ENCODE measurements at places on chromosomes 7 and 10.
A peak's percentile ranks its signal among the peaks of the same experiment; 100 is the strongest.

DNA sequence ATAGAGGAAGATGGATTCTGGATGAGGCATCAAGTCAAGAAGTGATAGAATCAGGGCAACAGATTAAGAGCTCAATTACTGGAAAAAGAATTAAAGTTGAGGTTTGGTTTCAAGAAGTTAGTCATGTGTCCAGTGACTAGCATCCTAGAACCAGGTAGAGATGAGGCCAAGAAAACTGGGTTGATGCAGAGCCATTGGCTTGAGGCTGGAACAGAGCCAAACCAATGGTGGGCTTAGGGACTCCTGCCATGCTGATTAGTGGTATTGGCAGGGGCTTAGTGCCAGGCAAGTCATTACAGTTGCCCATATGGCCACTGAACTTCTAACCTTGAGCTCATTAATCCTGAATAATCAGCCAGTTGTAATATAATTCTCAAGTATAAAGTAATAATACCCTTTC lies 18.5 kb downstream of the ZNF277 start:
- DNase-seq, result no peak

- DNase-seq, result no peak
Observed at GRCh38 chr7:121510302-121510701, 114.2 kb upstream of the FAM3C start.

DNA sequence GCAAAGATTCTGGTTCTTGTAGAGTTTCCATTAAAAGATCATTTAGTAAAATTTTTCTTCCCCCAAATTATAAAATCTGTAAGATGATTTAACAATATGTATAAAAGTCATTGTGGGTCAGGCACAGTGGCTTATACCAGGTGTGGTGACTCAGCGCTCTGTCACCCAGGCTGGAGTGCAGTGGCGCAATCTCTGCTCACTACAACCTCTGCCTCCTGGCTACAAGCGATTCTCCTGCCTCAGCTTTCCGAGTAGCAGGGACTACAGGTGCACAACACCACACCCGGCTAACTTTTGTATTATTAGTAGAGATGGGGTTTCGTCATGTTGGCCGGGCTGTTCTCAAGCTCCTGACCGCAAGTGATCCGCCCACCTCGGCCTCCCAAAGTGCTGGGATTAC lies 68.0 kb downstream of the SEPTIN14 start:
- no peak for DNase-seq

GRCh38 chr7:94444813-94445212 lies 50.1 kb downstream of the COL1A2 start:
- DNase-seq, result no peak

DNA sequence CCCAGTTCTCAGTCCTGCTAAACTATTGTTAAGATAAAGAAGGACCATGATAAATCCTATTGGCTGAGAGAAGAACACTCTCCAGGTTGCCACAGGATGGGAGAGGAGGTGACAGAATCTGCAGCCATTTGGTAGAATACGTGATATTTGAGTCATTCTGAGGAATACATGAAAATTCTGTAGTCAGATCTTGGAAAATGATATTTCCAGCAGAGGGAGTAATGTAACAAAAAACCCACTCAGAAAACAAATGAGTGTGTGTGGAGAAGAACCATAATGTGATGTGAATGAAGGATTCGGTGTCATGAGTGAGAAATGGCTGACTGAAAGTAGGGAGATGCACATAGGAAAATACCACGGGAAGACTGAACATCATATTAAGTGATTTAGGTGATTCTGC lies 128.5 kb upstream of the PFKP start:
- DNase-seq, result no peak

- no peak for DNase-seq
Observed at GRCh38 chr7:1987084-1987535, 245.6 kb downstream of the MAD1L1 start.

GRCh38 chr10:86203162-86203905 lies 163.3 kb downstream of the GRID1 start:
- no peak for DNase-seq

- DNase-seq, result peak; percentile 58
Observed at GRCh38 chr7:12524794-12525386, 45.6 kb upstream of the SCIN start.

GRCh38 chr7:34709771-34710170 lies 51.8 kb downstream of the NPSR1 start:
- DNase-seq, result no peak

- DNase-seq, result no peak
Observed at GRCh38 chr7:5596046-5596895, 172.6 kb upstream of the TNRC18 start.

DNA sequence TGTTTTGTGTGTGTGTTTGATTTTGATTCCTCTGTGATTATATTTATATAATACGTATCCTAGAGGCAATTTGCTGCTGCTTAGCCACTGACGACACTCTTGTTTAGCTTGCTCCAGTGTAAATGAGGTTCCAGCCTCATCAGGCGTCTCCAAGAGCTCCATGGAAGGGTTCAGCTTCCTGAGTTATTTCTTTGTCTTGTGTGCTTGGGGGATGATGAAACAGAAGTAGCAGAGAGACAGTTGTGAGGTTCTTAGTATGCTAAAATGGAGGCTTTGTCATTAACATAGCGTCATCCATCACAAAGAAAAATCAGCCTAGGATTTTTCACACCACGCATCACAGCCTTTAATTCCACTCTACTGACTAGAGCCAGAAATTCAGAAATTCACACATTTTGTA lies 85.1 kb downstream of the KLF6 start:
- no peak for DNase-seq

GRCh38 chr10:97762816-97763215 lies 9.0 kb downstream of the SFRP5 start:
- DNase-seq, result no peak

DNA sequence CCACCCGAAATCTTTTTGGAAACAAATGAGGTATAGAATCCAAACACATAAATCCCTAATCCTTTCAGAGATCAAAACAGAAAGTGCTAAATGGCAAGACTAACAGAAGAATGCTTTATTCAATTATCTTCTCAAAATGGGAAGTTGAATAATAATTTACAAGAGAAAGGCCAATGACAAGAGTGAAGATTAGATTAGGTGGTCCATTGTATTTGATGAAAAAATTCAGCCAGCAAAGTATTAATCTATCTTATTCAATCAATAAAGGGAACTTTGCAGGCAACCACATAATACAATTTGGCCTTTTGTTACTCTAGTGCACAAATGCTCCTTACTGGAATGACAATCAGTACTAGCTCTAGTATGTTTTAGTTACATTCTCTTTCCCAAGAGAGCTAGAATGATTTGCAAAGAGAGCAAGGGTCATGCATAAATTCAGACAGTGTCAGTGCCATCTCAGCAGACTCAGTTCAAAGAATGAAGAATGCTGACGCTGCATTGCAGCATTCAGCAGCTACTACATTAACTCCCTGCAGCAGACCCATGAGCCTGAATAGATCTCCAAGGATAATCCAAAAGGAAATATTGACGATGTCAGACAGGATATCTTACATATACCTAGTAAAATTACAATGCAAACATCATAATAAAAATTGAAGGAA lies 131.8 kb downstream of the ANK3 start:
- no peak for DNase-seq

- no peak for DNase-seq
Observed at GRCh38 chr7:85750454-85750949, 563.6 kb upstream of the SEMA3D start.

GRCh38 chr7:30752979-30753378 lies 1.0 kb downstream of the INMT start:
- DNase-seq, result no peak

- DNase-seq, result no peak
Observed at GRCh38 chr10:87841186-87841585, 22.1 kb downstream of the KLLN start.

DNA sequence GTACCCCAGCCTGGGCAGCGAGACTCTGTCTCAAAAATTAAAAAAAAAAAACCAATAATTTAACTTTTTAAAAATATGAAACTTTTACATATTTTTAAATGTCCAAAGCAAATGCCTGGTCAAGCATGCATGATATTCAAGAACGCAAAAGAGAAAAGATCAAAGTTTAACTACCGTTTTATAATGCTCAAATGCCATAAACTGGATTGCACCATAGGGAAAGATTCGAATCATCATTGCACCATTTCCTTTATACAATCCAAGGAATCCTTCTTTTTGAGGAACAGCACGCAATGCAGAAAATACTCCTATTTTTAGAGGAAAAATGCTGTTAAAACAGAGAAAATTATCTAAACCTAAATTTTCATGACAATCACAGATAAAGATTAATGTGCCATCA lies 20.9 kb downstream of the SLC25A16 start:
- no peak for DNase-seq

GRCh38 chr7:38673795-38674194 lies 42.6 kb upstream of the AMPH start:
- no peak for DNase-seq

GRCh38 chr10:17470246-17470645 lies 15.9 kb upstream of the ST8SIA6 start:
- DNase-seq, result no peak

DNA sequence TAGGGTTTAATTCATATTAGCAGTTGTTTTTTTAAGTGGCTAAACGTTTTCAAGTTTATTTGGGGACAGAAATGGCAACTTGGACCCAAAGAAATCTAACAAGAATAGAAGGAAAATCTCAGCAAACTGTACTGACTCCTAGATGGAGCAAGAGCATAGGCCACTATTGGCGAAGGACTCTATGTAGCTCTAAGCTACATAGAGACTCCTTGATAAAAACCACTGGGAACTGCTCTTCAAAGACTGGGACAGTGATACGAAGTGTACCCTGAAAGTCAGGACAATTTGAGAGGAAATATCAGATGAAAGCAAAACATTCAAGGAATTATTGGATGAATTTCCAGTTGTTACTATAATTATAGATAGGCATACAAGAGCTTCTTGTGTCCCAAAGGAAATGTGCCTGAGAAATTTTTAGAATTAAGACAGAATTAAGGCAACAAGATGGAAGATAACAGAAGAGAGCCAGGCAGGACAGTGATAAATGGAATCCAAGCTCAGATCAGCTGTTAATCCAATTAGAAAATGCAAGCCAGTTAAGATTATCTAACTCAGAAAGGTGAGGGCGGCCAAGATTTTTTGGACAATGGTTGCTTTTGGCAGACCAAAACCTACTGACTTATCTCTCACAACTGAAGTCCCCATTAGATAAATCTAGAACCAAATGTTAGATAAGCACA lies 103.7 kb upstream of the IFRD1 start:
- DNase-seq, result no peak

DNA sequence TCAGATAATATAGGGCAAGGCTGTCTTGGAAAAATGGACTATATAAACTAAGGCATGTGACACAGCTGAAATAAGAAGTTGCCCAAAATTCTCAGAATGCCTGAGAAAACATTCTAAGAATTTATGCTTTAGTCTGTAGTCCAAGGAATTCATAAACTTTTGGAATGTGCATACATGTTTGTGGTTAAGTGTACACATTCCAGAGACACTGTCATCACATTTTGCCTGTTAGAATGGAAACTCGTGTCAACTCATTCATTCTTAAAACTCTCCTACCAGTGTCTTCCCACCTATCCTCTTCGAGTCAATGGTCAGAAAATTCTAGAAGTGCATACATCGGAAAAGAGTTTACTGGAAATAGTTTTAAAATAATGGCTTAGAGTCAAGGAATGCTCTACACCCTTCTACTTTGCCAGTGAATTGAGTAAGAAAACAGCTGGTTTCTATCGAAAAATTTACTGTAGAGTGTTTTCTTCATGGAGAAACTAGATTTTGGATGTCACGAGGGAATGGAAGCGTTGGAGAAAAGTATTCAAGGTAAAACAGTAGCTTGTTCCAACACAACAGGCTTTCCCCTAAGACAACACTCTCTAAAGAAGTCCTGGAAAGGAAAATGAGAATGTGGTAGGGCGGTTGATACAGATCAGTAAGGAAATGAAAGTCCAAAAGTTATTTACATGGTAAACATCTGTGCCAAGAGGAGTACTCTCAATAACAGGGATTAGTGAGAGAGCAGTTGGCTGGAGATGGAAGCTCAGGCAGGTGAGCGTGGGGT lies 1177.6 kb upstream of the C7orf33 start:
- no peak for DNase-seq

GRCh38 chr7:124059375-124059774 lies 26.5 kb upstream of the TMEM229A start:
- DNase-seq, result no peak

- DNase-seq, result no peak
Observed at GRCh38 chr7:157490465-157490912, 153.7 kb downstream of the DNAJB6 start.

DNA sequence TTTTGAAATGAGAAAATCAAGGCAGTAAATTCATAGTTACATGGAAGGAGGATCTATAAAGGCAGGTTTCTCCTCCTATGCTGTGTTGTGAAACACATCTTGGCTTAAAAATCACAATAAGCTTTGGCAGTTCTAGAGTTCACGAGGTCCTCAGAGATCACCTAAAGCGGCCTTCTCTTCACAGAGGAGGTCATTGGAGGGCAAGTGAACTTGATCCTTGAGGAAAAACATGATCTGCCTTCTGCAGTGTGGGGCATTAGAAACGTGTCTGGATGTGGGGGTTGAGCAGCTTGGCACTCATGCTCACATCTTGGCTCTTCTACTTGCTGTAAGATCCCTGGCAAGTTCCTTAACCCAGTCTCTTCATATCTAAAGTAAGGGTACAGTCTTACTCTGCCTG lies 96.1 kb upstream of the BMPER start:
- DNase-seq, result no peak

- peak; percentile 33 for DNase-seq
Observed at GRCh38 chr7:110760341-110760740, 330.6 kb upstream of the LRRN3 start.

- no peak for DNase-seq
Observed at GRCh38 chr10:123529146-123529760, 136.9 kb upstream of the GPR26 start.
